Activated CD4-positive, alpha-beta T cell treated with anti-CD3 and anti-CD28 coated beads, Interleukin-2, amount 50 U/mL, for 4 hours (primary cell): ENCODE measurements at places on chromosomes 6 and 20.

DNA sequence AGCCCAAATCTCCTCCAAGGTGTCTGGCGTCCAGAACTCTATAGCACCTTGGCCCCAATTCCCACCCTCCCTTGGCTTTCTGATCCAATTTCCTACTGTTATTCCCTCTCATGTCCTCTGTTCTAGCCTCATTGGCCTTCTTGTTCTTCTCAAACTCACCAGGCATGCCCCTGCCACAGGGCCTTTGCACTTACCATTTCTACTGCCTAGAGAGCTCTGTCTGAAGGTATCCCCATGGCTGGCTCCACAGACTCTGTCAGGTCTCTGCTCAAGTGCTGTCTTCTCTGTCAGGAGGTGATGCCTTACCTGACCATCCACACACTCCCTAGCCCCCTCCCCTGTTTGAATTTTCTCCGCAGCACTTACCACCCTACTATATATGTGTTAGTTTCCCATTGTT lies 5.6 kb upstream of the BMP6 start:
- DNase-seq: no peak

- no peak for DNase-seq
Measured at GRCh38 chr20:47927944-47928343, 142.7 kb upstream of the SULF2 start.

DNA sequence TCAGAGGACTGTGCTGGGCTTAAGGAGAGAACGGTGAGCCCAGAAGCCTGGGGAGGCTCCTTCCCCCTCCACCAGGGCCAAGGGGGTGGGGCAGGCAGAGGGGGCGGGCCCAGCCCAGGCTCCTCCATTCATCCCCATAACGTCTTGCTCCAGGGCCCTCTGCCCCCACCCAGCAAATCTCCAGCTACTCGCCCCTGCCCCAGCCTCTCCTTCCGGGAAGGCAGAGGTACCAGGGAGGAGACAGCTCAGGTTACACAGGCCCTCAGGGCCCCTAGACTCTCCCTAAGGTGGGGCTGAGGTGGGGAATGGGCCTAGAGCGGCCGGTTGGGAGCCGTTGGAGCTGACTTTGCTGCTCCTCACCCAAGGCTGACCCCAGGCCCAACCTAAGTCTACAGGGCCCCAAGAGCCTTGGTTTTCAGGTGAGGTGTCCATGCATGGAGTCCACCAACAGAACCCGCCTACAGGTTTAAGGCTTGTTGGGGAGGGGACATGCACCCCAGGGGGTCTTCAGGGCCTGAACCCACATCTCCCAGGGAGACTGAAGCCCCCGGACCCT lies 1.2 kb downstream of the LAMA5 start:
- no peak for DNase-seq

GRCh38 chr20:33443006-33443511 lies 504 bp downstream of the SNTA1 start:
- DNase-seq: no peak

DNA sequence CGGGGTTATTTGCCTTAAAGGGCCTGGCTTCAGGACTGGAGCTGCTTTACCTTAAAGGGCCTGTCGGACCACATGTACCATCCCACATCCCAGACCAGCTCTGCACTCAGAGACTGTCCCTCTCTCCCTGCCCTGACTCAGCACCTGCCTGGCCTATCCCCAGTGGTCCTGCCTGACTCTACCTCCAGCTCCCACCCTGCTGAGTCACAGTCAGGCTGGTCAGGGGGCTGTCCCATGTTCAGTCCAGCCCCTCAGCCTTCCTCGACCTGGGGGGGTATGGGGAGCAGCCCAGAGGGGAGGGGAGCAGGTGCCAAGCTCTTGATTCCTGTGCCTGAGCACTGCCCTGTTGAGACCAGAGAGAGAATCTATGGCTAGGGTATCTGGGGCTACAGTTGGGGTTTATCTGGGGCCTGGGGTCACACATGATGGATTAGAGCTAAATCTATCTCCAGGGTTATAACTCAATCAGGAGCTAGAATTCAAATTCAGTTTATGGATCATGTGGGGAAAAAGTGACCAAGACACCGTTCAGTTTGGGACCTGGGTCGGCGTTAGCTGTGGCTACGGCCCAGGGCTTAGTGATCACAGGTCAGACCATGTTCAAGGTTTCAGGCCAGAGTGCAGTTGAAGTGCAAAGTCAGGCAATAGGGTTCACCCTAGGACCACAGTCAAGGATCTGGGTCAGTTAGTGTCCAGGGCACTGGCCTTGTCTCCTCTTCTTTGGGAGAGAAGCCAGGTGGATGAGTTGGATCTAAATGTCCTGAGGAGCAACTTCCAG lies 9.4 kb upstream of the TRIB3 start:
- no peak for DNase-seq

- no peak for DNase-seq
Measured at GRCh38 chr6:67966830-67967229, 668.3 kb upstream of the ADGRB3 start.
